ENCODE measurements at places on chromosomes 5 and 9.

DNA sequence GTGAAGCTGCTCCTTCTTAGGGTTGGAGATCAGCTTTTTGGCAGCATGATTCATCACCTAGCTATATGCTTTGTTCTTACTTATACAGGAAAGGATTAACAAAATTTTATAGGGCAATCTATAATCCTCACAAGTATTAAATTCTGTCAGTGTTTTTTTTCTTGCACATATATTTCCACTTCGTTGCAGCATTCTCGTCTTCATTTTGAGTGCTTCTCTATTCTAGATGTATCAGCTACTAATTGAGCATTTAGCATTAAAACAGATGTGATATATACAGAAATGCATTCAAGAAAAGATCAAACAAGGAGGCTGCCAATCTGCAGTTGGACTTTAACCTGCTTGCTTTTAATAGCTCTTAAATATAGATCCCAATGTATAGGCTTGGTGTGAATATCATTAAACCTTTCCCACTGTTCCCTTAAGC lies 3.6 kb upstream of the CTXN3 start:
- DNase-seq, result no peak

DNA sequence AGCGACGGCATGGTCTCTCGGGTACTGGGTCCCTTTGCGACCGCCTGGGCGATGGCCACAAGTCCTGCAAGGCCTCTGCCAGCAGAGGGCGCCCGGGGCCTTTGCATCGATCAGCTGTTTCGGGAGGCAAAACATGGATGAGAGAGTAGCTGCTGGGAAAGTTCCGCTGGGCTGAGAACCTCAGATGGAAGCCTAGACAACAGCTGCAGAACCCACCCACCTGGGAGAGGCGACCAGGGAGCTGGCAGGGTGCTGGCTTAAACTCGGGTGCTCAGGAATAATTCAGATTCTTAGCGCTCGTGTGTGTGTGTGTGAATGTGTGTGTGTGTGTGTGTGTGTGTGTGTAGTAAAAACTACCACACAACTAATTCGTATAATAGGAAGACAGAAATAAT lies 50.0 kb downstream of the TRIM32 start:
- peak; percentile 80 for DNase-seq

DNA sequence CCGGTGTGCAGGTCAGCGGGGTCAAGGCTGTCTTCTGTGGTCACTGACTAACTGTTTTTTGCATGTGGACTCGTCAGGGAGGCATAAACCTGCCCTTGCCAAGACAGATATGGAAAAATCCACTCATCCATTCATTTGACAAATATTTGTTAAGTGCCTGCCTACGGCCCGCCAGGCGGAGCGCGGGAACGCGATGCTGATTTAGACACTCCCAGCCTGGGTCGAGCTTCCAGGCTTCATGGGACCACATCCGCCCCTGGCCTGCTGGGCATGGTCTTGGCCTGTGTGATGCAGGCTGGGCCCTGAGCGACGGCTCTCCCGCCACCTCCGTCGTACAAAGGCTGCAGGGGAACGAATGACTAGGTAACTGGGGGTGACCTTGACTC lies 18.1 kb downstream of the MYMK start:
- DNase-seq, result no peak

DNA sequence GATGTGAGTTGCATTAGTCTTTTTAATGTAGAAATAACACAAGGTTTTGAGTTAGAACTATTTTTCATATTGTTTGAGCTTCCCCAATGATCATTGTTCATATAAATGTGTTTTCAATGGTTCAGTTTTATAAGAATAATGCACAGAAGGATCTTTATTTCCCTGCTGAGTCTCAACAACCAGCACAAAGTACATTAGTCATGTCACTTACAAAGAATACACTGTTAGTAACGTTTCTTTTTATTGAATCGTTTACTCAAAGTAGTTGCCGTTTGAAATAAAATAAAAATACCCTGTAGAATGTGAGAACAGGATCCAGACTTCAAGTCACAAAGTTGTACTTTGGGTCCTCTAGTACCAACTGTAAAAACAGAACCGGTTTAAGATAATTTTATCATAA lies 41.5 kb downstream of the ERCC8 start:
- DNase-seq, result no peak

DNA sequence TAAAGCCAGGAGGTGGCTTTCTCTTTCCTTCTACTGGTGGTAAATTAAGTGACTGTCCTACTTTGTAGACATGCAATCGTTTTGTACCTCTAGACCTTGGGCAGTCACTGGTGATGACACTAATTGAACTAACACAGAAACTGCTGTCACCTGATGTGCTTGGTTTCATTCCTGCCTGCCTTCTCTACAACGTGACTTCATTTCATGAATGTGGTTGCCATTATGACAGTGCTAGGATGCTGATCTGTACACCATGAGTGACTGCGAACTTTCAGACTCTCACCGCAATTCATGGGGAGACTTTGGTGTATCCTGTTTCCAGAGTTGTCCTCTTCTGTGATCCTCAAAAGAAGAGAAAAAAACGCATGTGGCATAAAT lies 47.5 kb downstream of the UBE2QL1 start:
- DNase-seq, result no peak

GRCh38 chr5:93189707-93190120 lies 391.3 kb downstream of the NR2F1-AS1 start:
- no peak for DNase-seq

- DNase-seq, result no peak
These were observed 680.0 kb downstream of the SEMA5A start for GRCh38 chr5:8865686-8866374.

DNA sequence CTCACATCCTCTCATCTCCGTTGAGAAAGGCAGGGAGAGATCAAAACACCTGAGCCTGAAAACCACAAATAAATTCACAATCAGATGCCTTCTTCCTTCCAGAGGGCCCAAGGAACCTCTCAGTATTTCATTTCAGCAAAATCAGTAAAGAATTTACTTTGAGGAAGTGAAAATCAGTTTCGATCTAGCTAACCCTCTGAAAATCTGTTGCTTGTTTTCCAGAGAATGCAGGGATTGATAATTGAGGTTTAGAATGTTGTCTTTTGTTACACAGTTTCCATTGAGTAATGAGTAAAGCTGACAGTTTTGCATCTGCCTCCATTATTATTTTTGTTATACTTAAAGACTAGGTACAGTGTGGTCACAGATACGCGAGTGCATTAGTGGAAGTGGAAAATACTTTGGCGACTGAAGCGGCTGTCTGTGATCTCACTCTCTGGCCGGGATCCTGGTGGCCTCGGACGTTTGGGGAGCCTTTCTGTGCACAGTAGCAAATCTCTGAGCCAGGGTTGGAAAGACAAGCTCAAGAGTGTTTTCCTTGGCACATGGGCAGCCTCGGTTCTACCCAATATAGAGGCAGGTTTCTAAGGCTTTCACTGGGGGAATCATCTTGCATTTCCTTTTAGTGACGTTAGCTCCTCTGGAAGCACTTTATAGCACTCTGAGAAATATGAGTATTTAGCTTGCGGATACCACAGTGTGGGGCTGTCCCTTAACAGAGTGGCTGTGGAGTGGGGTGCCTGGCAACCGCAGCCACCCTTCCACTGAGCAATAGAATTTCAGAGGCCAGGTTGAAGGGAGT lies 32.2 kb upstream of the ANGPTL2 start:
- DNase-seq, result peak; percentile 59

- no peak for DNase-seq
These were observed 60.0 kb downstream of the HRH2 start for GRCh38 chr5:175717837-175718236.
